ENCODE measurements at places on chromosomes 7 and 10.

GRCh38 chr10:29590915-29591650 lies 43.7 kb downstream of the SVIL start:
- no peak for DNase-seq

- peak; percentile 87 for DNase-seq
Observed at GRCh38 chr7:136086712-136087111, 109.6 kb upstream of the MTPN start.

- DNase-seq = peak; percentile 27
Observed at GRCh38 chr10:61791216-61791615, 110.3 kb upstream of the ARID5B start.

GRCh38 chr10:73997461-73997786 lies 492 bp upstream of the VCL start:
- DNase-seq = no peak

- no peak for DNase-seq
Observed at GRCh38 chr10:73065441-73065840, 31.2 kb downstream of the P4HA1 start.

GRCh38 chr7:39987641-39988347 lies 37.7 kb downstream of the CDK13 start:
- DNase-seq = no peak
